Stimulated activated CD4-positive, alpha-beta T cell treated with anti-CD3 and anti-CD28 coated beads, Interleukin-1b, Interleukin-23, amount 100 ng/mL, for 4 hours (primary cell): ENCODE measurements at places on chromosomes 2 and 18.

DNA sequence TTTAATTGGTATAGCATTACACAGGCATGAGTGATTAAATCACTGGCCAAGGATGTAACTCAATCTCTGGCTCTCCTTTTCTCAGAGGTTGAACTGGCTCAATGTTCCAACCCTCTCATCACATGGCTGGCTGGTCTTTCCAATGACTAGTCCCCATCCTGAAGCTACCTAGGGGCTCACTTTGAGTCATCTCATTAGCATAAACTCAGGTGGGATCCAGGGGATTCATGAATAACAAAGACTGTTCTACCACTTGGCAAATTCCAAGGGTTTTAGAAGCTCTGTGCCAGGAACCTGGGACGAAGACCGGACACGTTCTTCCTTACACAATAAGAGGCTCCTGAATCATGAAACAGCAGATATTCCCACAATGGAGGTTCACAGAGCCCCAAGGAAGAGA is 145.0 kb upstream of the SPATS2L start:
- DNase-seq = no peak

- DNase-seq = no peak
Observed at GRCh38 chr2:169354244-169354643, 8.1 kb downstream of the LRP2 start.

DNA sequence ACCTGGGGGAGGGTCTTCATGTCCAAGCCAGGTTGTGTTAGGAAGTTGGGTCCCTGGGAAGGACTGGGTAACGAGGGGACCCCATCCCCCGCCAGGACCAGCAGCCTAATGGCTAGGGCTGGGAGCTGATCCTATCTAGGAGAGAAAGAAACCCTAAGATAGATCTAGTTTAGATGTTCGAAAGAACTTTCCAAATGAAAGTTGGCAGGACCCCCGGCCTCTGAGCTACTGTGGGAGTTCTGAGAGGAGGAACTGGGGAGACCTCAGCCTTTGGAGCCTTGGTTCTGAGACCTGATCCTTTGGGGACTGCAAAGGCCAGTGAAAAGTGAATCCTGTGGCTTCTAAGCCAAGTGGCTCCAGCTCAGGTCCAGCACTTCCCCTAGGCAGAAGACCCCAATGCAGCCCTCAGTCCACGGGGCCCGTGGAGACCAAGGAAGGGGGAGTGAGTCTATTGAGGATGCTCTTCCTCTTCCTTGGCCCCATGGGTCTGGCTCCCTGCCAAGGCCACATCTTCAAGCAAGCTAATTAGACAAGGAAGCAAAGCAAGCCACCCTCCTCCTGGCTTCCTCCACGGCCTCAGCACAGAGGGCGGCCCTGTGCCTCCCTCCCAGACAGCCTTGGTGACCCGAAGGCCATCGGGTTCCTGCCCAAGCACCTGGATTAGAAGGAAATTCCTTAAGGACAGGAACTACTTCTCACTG is 23.5 kb downstream of the CCT7 start:
- no peak for DNase-seq

- DNase-seq = no peak
Observed at GRCh38 chr18:64791236-64791635, 642.3 kb upstream of the LINC00305 start.

GRCh38 chr2:34241905-34242762 is 643.0 kb upstream of the FAM98A start:
- no peak for DNase-seq

DNA sequence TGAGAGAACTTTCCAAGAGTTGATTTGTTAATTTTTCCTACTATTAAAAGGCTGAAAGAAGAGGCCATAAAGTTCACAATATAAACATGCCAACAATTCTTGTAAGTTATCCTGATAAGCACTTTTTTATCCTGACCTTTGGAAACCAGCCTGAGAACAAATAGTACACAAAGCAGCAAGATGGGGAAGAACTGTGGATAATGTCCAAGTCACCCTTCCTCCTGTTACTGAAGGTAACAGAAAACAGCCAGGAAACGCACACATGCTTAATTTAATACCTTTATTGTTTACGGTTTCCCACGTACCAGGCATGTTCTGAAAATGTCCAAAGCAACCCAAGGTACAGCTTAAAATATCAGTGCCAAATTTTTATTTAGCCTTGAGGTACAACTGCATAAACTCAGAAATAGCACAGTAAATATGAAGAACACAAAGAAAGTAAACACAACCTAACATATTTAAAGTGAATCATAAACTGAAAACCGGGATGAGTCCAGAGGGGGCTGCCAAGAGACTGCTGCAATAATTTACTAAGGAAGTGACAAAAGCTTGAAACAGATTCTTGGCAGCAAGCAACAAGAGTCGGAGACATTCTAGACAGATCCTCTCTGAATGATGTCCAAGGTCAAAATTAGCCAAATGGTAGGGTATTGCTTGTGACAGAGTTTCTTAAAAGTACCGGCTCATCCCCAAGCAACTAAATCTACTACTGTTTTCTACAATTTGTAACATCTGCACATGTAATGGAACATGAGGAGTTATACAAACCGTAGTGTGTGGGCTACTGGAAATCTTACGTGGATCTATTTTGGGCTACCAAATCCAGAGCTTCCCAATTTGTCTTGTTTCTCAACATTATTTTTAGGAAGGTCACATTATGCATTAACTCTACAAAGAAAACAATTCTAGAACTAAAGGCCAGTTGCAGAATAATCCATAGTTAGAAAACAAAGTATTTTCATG is 93.2 kb downstream of the CABYR start:
- no peak for DNase-seq

DNA sequence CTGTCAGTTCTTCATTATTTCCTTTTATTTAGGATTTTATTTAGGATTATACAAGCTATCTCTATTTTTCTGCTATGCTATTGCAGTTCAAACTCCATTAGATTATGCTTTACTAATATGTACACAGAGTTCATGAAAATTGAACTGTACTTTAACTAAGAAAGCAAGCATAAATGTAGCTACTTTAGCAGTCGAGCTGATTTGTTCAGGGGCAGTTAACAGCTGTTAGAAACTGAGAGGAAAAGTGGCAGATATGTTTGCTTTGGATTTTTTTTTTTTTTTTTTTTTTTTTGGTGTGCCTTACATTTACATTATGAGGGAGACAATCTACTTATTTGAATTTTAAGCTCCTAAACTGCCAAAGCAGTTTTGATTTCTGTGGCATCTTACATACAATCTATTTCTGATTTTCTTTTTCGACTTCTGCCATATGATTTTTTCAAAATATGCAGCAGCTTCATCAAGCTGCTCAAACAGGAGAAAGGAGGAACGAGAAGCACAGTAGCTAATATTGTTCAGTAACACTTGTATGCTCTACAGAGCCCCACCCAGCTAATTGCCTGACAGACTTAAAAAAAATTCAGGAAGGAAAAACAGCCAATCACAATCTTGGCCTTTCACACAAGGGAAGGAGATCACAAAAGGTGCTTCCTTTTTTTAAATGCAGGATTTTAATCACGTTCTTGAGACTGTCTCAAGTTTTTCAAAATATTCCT is 233.4 kb upstream of the SIX3 start:
- no peak for DNase-seq

GRCh38 chr2:105087273-105087672 is 49.4 kb downstream of the MRPS9 start:
- DNase-seq = no peak
